ENCODE measurements at places on chromosomes 11 and 22. TPM values are rescaled to one million over a fixed set of nuclear protein-coding genes. Genes with fewer than 3 reads are reported as not detected.

- no peak for DNase-seq
Measured at GRCh38 chr11:114122686-114123085, 63.2 kb downstream of the ZBTB16 start.

DNA sequence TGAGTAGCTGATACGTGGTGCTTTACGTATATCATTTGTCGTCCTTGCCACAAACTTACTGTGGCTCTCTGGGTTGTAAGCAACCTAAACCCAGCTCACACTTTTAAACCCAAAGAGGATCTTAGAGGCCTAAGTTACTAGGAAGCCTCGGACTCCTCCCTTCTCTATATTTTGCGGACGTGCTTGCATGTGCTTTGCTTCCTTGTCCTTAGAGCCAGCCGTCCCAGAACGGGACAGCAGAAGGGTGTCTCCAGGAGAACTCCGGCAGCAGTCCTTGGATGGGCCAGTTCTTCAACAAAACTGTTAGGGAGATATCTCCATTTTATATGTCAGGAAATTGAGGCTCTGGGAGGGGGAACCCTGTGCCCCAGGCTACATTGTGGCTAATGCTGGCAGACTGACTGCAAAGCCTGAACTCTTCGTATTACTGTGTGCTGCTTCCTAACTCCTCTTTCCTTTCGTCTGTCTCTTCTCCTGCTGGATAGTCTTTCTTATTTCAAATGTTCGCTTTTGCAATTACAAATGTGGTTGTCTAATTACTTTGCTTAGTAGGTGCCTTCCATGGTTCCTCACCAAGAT, 33.8 kb downstream of the TNRC6B start:
- DNase-seq, result no peak

The CNIH2 gene
- total RNA-seq, result 0.72 TPM

DNA sequence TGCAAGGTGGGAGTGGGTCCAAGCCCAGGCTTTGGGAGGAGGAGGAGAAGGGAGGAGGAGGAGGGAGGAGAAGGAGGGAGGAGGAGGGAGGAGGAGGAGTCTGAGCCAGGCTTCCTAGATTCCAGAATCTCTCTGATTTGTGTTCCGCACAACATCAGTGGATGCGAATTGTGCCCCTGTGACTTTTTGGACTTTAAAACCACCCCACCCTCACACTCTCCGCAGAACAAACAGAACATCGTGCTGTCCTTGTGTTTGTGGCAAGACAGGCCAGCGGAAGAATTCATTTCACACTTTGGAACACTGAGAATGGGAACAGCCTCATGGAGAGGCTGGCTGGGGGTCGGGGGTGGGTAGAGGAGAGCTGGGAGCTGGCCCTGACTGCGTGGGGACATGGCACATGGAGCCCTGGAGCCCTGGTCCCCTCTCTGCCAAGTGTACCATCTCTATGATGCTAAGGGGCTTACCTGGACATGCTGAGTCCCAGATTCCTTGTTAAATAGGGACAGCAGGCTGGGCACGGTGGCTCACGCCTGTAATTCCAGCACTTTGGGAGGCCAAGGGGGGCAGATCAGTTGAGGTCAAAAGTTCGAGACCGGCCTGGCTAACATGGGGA, 16.4 kb upstream of the SHANK2 start:
- no peak for DNase-seq

DNA sequence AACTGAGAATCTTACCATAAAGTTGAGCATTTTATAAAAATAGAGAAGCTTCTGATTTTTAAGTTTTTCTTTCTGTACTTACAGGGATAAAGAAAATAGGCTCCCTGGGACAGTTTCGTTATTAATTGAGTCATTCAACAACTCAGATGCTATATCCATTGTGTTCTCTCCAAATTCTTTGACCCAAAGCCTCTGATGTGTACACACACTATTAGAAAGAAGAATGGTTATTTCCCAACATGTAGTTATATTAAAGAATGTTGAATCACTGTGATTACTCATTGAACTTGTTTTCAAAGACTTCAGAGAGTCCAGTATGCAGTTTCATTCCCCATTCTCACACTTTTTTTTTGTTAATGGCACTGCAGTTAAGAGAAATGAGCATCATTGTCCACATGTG, 734.3 kb upstream of the ARHGAP42 start:
- peak; percentile 4 for DNase-seq

DNA sequence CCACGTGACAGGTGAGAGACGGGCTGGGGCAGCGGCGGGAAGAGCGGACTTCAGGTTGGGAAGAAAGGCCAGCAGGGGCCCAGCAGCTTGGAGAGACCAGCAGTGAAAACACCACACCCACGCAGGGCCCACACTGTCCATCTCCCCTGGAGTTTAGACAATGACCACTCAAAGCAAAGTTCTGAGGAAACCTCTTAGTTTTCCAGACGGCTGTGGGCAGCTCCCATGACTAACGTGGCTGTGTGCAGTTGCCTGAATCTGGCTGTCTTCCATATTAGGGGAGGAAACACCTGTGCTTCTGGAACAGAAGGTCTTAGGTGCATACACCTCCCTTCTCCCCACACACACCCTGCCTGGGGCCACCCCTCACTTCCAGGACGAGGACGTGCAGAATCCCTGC, 70.6 kb upstream of the TTLL12 start:
- DNase-seq, result no peak

The GVQW3 gene
- 1.1 TPM for total RNA-seq

- no peak for DNase-seq
Measured at GRCh38 chr11:45664376-45665205, 831 bp downstream of the CHST1 start.

DNA sequence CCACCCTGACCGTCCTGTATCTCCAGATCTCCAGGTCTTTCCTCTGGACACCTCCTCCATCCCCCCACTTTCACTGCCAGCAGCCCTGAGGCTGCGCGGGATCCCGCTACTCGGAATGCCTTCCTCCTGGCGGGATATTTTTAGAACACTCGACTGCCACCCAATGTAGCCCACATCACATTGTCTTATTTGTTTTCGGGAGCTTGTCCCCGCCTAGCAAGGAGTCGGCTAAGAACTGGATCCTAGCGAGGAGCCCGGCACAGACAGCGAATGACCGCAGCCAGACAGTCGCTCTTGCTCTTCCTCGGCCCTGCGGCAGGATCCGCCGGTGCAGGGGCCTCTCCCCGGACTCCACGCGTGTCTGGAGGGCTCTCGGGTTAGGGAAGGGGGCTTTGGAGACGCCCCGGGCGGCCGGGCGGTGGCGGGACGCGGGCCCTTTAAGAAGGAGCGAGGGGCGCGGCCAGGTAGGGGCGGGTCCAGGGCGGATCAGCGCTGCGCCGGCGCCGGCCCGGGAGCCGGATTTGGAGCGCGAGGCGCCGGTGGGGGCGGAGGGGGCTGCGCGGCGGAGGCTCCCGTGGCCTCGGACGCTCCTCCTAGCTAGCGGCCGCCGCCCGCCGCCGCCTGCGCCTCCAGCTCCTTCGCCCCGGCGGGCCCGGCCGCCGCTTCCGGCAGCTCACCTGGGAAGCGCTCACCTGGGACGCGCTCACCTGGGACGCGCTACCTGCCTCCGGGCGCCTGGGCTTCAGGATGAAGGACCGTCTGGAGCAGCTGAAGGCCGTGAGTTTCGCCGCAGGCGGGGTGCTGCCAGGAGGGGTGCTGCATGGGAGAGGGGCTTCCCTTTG, at the start of gene STX3:
Gene STX3, plus strand, starts transcription at position 518 of the 842 bp plus-strand sequence. Its CDS starts 230 bp downstream, at position 748.
- DNase-seq, result peak; percentile 69

The MN1 gene
- total RNA-seq, result 2.3 TPM

The KCTD14 gene
- total RNA-seq, result not detected

- no peak for DNase-seq
Measured at GRCh38 chr22:37824674-37825641, 1.8 kb downstream of the GALR3 start.

- DNase-seq, result no peak
Measured at GRCh38 chr11:71150859-71151258, 101.5 kb downstream of the SHANK2 start.

The SIAE gene
- total RNA-seq, result 12.3 TPM

All from A172 (cell line).